Common myeloid progenitor, CD34-positive (primary cell): ENCODE measurements at places on chromosomes 12 and 14.
A peak's percentile ranks its signal among the peaks of the same experiment; 100 is the strongest.

- peak; percentile 27 for DNase-seq
These were observed 152.1 kb downstream of the SLC8A3 start for GRCh38 chr14:70036665-70037064.

DNA sequence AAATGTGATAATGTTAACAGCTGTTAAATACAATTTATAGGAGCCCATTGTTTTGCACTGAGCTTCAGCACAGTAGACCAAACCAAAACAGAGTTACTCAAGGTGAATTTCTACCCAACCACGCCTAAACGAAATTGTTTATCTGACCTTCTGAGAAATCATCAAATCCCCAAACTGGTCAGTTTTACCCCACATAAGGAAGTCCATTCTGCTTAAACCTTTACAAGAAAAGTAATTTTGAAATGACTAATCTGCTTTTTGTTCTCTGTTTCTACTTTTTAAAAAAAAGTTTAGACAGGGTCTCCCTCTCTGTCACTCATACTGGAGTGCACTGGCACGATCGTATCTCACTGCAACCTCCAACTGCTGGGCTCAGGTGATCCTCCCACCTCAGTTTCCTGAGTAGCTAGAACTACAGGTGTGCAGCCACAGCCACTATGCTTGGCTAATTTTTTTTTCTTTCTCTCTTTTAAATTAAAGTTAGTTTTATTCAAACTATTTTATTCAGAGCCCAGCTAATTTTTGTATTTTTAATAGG lies 1.4 kb upstream of the RNF10 start:
- DNase-seq, result no peak

- peak; percentile 3 for DNase-seq
These were observed 1.1 kb downstream of the NELL2 start for GRCh38 chr12:44874981-44875416.

GRCh38 chr12:85072826-85073225 lies 36.7 kb downstream of the LRRIQ1 start:
- DNase-seq, result no peak

- DNase-seq, result no peak
These were observed 51.5 kb downstream of the TMPRSS12 start for GRCh38 chr12:50894241-50894640.
